Immature natural killer cell (primary cell): ENCODE measurements at places on chromosomes 3 and 15. TPM values are rescaled to one million over a fixed set of nuclear protein-coding genes. Genes with fewer than 3 reads are reported as not detected.

The RNF7 gene
- 168 TPM for polyA plus RNA-seq

The PRTG gene
- not detected for polyA plus RNA-seq

The UACA gene
- polyA plus RNA-seq, result not detected

DNA sequence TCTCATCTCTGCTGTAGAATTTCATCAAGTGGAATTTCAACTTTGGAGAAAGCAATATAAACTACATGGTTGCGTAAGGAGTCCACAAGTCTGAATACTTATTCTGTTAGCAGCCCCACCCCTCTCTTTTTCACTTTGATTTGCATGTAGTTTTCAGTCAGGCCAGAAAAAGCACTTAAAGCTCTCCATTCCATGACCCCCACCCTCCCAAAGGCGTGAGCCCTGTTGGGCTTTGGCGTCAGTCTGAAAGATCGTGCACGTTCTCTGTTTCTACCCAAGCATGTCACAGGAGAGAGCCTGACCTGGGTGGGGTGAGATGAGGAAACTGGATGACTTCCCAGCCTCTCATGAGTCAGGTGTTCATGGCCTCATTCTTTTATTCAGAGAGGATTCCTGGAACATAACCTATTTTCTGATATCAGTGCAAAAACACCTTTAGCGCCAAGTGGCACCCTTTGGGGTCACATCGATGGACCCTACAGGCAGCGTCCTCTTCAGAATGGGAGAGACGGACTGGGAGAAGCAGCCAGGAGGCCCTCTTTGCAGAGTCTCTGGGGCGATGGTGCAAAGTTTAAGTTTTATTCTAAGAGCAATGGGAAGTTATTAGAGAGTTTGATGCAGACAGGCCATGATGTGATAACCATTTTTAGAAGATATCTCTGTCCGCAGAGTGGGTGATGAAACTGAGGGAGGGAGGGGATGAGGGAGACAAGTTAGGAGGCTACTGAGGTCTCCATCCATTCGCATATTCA, 55.8 kb downstream of the LSM3 start:
- DNase-seq, result no peak

The SLC22A13 gene
- polyA plus RNA-seq, result not detected
